ENCODE measurements at places on chromosomes 6 and 20.

DNA sequence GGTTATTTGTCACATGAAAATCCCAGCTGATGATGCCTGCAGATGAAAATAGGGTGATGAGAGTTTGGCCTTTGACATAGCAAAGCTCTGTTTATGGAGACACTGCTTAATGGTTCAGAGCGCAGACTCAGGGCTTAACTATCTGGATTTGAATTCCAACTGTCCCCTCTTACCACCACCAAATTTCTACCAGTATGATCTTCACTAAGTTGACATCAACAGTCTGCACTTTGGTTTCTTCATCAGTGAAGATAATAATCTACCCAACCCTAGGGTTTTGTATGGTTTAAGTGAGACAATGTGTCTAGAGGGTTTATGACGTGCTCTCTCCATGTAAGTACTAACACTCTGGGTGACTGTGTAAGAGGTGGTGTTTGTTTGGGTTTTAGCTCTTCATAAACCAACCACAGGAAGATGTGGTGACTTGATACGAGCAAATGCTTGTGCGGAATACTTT is 151.4 kb upstream of the TNFAIP3 start:
- no peak for DNase-seq

DNA sequence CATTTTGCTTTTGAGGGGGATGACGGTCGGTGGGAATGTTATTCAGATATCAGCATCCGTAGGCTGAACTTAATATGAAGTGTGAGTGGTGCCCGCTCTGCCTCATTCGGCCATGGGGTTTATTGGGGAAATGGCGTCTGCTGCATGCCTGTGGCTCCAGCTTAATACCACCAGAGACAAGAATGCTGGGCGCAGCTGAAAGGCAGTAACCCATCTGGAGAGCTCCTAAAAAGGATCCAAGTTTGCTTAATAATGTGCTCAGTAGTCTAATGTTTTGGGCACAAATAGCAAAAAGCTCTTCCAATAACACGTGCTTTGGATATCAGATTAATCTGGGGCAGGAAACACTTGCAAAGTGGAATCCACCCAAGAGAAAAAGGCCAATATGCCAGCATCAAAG is 273.0 kb upstream of the TAB2 start:
- no peak for DNase-seq

DNA sequence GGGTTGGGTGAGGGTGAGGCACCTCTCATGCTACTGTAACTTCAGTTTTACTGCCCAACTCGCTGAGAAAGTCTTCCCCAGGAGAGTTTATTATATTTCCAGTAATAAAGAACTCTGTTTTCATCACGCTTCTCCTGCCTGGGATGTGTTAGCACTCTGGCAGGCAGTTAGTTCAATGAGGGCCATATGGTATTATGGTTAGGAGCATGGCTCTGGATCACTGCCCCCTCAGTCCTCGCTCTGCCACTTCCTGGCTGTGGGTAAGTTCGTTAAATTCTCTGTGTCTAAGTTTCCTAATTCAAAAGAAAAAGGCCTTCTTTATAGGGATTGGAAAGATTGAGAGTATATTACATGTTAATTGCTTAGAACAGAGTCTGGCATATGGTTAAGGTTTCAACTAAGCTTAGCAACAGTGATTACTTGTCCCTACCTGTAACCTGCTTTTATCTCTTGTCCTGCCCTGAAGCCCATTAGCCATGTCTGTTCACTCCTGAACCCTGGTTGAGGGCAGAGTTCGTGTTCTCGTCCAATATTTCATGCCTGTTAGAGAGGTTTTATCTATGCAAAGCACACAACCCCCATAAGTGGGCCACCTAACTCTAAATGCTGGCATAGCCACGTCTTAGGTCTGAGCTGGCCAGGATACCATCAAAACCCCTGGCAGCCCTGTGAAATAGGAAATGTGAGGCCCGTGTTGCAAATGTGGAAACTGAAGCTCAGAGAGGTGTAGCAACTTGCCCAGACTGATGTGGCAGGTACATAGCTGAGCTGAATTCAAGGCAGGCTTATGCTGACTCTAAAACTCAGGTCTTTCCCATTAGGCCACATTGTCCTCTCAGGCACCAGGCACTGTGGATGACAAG is 342.5 kb upstream of the JARID2 start:
- DNase-seq: no peak

DNA sequence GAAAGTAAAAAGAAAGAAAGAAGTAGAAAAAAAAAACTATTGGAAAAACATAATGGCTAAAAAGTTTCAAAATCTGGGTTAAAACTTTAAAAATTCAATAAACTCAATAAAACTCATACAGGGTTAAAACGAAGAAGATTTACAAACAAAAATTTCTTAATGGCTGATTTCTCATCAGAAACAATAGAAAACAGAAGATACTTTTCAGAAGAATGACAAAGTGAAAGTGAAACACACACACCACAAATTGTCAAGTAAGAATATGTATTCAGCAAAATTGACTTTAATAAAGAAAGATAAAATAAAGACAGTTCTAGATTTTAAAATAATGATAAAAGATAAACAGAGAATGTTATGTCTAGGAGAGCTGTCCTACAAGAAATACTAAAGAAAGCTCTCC is 618.9 kb upstream of the GJE1 start:
- no peak for DNase-seq

GRCh38 chr20:52937591-52938100 is 34.5 kb upstream of the TSHZ2 start:
- DNase-seq: no peak

- DNase-seq: no peak
Observed at GRCh38 chr6:116205281-116205680, 48.6 kb downstream of the TSPYL4 start.

GRCh38 chr20:6686171-6686570 is 81.3 kb upstream of the BMP2 start:
- DNase-seq: no peak

DNA sequence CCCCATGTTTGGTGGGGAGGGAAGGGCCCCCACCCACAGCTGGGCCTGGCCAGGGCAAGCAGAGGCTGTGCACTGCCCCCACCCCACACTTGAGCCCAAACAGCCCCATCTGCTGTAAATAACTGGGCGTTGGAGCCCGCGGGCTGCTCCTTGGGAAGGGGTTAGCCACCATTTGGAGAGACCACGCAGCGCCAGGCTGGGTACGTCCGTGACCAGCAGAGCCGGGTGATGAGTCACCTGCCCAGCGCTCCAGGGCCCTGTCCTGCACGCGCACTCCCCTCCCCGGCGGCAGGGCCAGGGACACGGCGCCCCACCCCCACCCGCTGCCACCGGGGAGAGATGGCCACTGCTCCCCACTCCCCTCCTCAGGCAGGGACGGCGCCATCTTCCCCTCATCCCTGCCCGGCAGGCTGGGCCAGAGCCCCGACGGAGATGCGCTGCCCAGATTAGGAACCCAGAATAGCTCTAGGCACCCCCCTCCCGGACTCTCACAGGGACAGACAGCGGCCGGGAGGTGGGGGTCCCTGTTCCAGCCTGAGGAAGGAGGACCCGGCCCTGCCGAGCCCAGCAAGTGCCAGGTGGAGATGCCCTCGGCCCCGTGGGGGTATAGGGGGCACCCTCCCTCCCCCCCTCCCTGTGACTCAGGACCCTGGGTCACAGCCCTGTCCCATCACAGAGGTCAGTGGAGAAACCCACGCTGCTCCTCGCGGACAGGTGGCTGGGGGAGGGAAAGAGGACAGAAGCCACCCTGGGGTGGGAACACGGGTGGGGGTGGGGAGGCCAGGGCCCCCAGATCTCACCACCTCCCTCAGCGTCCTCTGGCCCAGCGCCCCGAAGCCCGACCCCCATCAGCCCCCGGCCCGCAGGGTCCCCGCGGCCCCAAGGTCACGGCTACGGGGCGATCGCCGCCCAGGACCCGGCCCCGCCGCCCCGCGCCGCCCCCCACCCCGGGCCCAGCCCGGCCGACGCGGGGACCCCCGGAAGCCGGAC is 642 bp downstream of the EEF1A2 start:
- DNase-seq: no peak

GRCh38 chr6:161429921-161430490 is 156.1 kb upstream of the AGPAT4 start:
- DNase-seq: no peak

- no peak for DNase-seq
Observed at GRCh38 chr6:44305200-44305725, 7.9 kb downstream of the AARS2 start.

GRCh38 chr20:33826270-33826897 is 15.2 kb downstream of the CHMP4B start:
- DNase-seq: no peak

DNA sequence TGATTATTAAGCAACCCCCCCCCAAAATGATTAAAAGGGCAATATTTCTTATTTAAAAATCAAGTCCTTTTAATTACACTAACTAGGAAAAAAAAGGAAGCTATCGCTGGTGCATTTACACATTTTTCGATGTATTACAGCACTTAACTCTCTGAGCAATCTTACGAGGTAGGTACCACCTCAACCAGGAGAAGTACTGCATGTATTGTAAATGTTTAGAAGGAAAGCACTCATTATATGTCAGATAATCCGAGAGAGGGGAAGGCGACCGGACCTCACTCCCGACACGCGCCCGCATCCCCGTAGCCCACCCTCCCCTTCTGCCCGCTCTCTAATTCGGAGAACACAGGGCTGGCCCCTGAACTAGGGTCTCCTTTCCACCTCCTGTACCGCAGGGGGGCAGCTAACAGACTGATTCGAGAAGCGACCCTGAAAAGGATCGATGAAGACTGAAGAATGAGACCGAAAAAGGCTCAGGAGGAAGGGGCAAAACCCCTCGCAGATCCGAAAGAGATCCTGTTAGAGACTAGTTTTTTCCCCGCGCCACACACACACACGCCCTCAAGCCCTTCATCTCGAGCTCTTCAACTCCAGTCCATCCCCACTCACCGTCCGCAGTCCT is 337 bp downstream of the ESF1 start:
- DNase-seq: no peak

DNA sequence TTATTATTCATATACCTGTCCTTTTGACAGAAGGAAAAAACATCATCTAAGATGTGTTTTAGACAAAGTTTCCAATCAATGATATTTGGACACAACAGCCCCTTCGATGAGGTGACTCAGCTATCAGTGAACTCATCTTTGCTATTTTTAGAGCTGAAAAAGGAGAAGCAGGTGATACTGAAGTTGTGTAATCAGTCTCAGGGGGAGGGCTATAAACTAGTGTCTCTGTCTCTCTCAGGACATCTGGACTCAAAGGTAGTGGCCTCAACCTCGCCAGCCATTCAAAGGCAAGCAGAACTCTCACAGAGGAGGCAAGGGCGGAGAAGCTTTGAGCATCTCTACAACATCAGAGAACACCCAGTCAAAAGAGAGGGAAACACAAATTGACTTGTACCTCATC is 135.4 kb downstream of the BFSP1 start:
- no peak for DNase-seq

GRCh38 chr6:151679081-151679480 is 128.4 kb upstream of the ESR1 start:
- DNase-seq: no peak

Measured in stimulated activated CD8-positive, alpha-beta memory T cell treated with anti-CD3 and anti-CD28 coated beads, Interleukin-4, amount 100 ng/mL, for 1 hour (primary cell).